Body of pancreas (tissue), 4 donors: ENCODE measurements at places on chromosomes 11 and 22. TPM values are rescaled to one million over a fixed set of nuclear protein-coding genes. Genes with fewer than 3 reads are reported as not detected.

Gene UPK3A
- total RNA-seq, result not detected

Gene POLD3
- total RNA-seq, result 13.8 TPM

- DNase-seq, result no peak
- no peaks in the 10 kb centered on the region for H3K36me3 ChIP-seq
- no peaks in the 10 kb centered on the region for H3K27me3 ChIP-seq
- no peak overlapping the region for H3K4me3 ChIP-seq
Measured at GRCh38 chr11:108167624-108168023, 46.3 kb downstream of the ACAT1 start.

GRCh38 chr11:9753021-9753420 lies 89.1 kb downstream of the SWAP70 start:
- H3K4me3 ChIP-seq, result no peak overlapping the region
- no peaks in the 10 kb centered on the region for H3K36me3 ChIP-seq
- peaks cover 21% of the 10 kb centered on the region for H3K4me1 ChIP-seq
- H3K27me3 ChIP-seq, result no peaks in the 10 kb centered on the region

- H3K27ac ChIP-seq, result no peak overlapping the region
- DNase-seq, result no peak
- no peaks in the 10 kb centered on the region for H3K36me3 ChIP-seq
- H3K4me1 ChIP-seq, result no peaks in the 10 kb centered on the region
- no peak overlapping the region for H3K4me3 ChIP-seq
Measured at GRCh38 chr22:25644122-25644521, 79.6 kb downstream of the GRK3 start.

DNA sequence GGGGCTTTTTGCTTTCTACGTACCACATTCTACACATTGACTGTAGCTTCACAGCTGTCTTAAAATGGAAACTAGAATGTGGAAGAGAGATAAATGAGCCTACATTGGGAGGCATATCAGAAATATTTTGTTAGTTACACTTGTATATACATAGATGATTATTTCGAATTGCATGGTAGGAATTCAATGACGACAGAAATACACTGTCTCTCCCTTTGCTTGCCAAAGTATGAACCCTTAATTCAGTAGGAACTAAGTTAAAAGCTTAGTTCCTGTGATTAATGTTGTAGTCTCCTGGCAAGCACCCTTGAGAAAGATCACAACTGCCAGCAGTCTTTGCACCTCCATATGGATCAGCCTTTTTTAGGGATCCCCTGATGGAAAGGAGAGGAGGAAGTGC lies 10.1 kb downstream of the C11orf87 start:
- H3K4me1 ChIP-seq, result no peaks in the 10 kb centered on the region
- H3K27me3 ChIP-seq, result no peaks in the 10 kb centered on the region
- no peak overlapping the region for H3K27ac ChIP-seq
- no peak for DNase-seq
- H3K36me3 ChIP-seq, result no peaks in the 10 kb centered on the region

DNA sequence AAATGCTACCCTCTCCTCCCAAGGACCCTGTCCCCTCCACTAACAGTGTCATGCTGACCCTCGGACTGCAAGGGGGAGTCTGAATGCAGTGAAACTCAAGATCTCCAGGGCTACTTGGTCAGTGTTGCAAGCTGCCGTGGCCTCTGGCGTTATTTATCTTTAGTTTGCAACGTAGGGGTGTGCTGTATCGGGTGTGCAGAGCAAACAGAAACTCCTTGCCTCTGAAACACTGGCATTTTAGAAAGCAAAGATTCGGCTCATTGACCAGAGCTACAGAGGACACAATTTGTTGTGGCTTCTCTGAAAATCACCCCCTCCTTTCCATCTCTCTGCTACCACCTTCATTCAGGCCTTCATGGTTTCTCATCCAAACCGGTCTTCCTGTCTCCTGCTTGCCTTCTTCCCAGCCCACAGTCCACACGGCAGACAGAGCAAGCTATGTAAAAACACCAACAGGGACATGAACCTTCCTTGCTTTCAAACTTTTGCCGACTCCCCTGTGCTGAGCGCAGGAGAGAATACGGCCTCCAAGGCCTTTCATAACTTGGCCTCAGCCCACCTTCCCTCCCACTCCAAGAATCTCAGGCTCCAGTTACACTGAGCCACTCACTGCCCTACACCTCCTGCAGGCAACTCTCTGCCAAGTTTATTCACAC lies 14.9 kb downstream of the FZD4 start:
- peak overlapping the region; percentile 69 for H3K27ac ChIP-seq
- peak; percentile 73 for DNase-seq
- H3K27me3 ChIP-seq, result no peaks in the 10 kb centered on the region

Gene NRXN2
- 4.9 TPM for total RNA-seq

- H3K36me3 ChIP-seq, result no peaks in the 10 kb centered on the region
- DNase-seq, result no peak
- no peak overlapping the region for H3K4me3 ChIP-seq
- H3K27ac ChIP-seq, result no peak overlapping the region
- peaks cover 19% of the 10 kb centered on the region for H3K4me1 ChIP-seq
Measured at GRCh38 chr11:65357856-65358356, 3.4 kb downstream of the TIGD3 start.

Gene ARVCF
- total RNA-seq, result 36.6 TPM

Gene OR5L2
- not detected for total RNA-seq

Gene ENTHD1
- not detected for total RNA-seq

GRCh38 chr22:40323681-40324171 lies 22.6 kb upstream of the ADSL start:
- no peak overlapping the region for H3K4me3 ChIP-seq
- H3K4me1 ChIP-seq, result peaks cover 5% of the 10 kb centered on the region
- no peak overlapping the region for H3K27ac ChIP-seq

GRCh38 chr22:44496844-44497217 lies 1.2 kb downstream of the RTL6 start:
- no peaks in the 10 kb centered on the region for H3K27me3 ChIP-seq
- H3K27ac ChIP-seq, result no peak overlapping the region
- H3K4me3 ChIP-seq, result no peak overlapping the region
- H3K36me3 ChIP-seq, result no peaks in the 10 kb centered on the region

Gene NECTIN1
- 31.6 TPM for total RNA-seq

Gene OR10G6
- not detected for total RNA-seq

DNA sequence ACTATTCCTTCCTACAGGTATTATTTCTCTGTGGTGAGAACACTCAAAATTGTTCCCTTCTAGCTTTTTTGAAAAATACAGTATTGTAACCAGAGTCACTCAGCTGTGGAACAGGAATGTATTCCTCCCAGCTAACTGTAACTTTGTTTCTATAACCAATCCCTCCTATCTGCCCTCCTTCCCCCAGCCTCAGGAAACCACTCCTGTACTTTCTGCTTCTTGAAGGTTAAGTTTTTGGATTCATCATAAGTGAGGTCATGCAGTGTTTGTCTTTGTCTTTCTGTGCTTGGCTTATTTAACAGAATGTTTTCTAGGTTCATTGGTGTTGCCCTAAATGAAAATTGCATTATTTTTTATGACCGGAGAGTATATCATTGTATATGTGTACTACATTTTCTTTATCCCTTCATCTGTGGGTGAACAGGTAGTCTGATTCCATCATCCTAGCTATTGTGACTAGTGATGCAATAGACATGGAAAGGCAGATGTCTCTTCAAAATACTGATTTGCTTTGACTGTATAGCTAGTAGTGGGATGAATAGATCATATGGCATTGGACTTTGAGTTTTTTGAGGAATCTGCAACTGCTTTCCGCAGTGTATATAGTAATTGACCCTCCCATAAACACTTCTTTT lies 112.9 kb upstream of the GRK3 start:
- no peak for DNase-seq
- H3K27me3 ChIP-seq, result no peaks in the 10 kb centered on the region

Gene COPB1
- 46.1 TPM for total RNA-seq

- H3K27me3 ChIP-seq, result no peaks in the 10 kb centered on the region
- no peak overlapping the region for H3K27ac ChIP-seq
- H3K36me3 ChIP-seq, result no peaks in the 10 kb centered on the region
- no peak overlapping the region for H3K4me3 ChIP-seq
- DNase-seq, result peak; percentile 13
Measured at GRCh38 chr11:119306373-119306890, 10.5 kb downstream of the MCAM start.

GRCh38 chr11:35683728-35684339 lies 21.3 kb downstream of the TRIM44 start:
- H3K4me1 ChIP-seq, result peaks cover 24% of the 10 kb centered on the region
- no peak overlapping the region for H3K27ac ChIP-seq
- H3K36me3 ChIP-seq, result no peaks in the 10 kb centered on the region
- no peaks in the 10 kb centered on the region for H3K27me3 ChIP-seq
- DNase-seq, result no peak

GRCh38 chr11:102110761-102111010 lies 439 bp downstream of the YAP1 start:
- H3K4me3 ChIP-seq, result peak overlapping the region; percentile 93
- peak overlapping the region; percentile 98 for H3K27ac ChIP-seq
- no peak for DNase-seq
- peaks cover 34% of the 10 kb centered on the region for H3K4me1 ChIP-seq
- H3K27me3 ChIP-seq, result no peaks in the 10 kb centered on the region

- no peaks in the 10 kb centered on the region for H3K4me1 ChIP-seq
- H3K27me3 ChIP-seq, result no peaks in the 10 kb centered on the region
- H3K36me3 ChIP-seq, result peaks cover 23% of the 10 kb centered on the region
- no peak overlapping the region for H3K4me3 ChIP-seq
Measured at GRCh38 chr11:46745328-46745727, 26.3 kb downstream of the F2 start.

Gene GAS2
- total RNA-seq, result 24.6 TPM

DNA sequence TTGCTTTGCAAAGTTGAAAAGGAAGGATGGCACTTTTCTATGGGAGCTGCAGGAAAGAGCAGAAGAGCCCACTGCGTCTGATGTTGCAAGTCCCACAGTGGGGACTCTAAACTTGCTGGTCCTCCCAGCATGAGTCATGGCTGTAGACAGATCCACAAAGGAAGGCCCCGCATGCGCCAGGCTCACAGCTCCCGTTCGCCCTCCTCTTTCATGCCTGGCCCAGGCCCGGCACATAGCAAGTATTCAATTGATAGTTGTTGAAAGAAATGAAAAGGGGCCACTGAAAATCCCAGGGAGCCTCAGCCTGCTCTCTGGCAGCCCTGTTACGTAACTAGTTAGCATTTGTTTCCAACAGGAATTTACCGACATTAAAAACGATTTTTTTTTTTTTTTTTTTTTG lies 18.9 kb downstream of the AP1B1 start:
- DNase-seq, result peak; percentile 69
- H3K4me3 ChIP-seq, result no peak overlapping the region
- peak overlapping the region; percentile 59 for H3K27ac ChIP-seq

- H3K27ac ChIP-seq, result no peak overlapping the region
- no peaks in the 10 kb centered on the region for H3K4me1 ChIP-seq
- DNase-seq, result peak; percentile 39
- no peak overlapping the region for H3K4me3 ChIP-seq
- no peaks in the 10 kb centered on the region for H3K27me3 ChIP-seq
Measured at GRCh38 chr22:37462983-37463382, 23.2 kb downstream of the MFNG start.

- H3K4me1 ChIP-seq, result no peaks in the 10 kb centered on the region
- no peaks in the 10 kb centered on the region for H3K36me3 ChIP-seq
- DNase-seq, result no peak
- H3K27ac ChIP-seq, result no peak overlapping the region
- H3K4me3 ChIP-seq, result no peak overlapping the region
Measured at GRCh38 chr11:15232496-15232895, 117.8 kb downstream of the INSC start.

GRCh38 chr11:46352063-46352841 lies 5.0 kb downstream of the DGKZ start:
- peak; percentile 81 for DNase-seq
- no peak overlapping the region for H3K4me3 ChIP-seq
- H3K36me3 ChIP-seq, result no peaks in the 10 kb centered on the region
- H3K27ac ChIP-seq, result peak overlapping the region; percentile 74
- H3K4me1 ChIP-seq, result peaks cover 70% of the 10 kb centered on the region

- H3K36me3 ChIP-seq, result no peaks in the 10 kb centered on the region
- H3K4me1 ChIP-seq, result no peaks in the 10 kb centered on the region
- no peak for DNase-seq
- no peaks in the 10 kb centered on the region for H3K27me3 ChIP-seq
- no peak overlapping the region for H3K4me3 ChIP-seq
Measured at GRCh38 chr22:37062702-37063381, 11.3 kb downstream of the KCTD17 start.

- H3K4me3 ChIP-seq, result no peak overlapping the region
- H3K27me3 ChIP-seq, result no peaks in the 10 kb centered on the region
- H3K27ac ChIP-seq, result no peak overlapping the region
- no peak for DNase-seq
- peaks cover 6% of the 10 kb centered on the region for H3K4me1 ChIP-seq
Measured at GRCh38 chr11:78069465-78069864, 5.8 kb downstream of the THRSP start.

Gene TRIM51
- not detected for total RNA-seq

GRCh38 chr11:72030472-72031045 lies 31.9 kb downstream of the IL18BP start:
- no peaks in the 10 kb centered on the region for H3K27me3 ChIP-seq
- H3K4me3 ChIP-seq, result no peak overlapping the region
- no peaks in the 10 kb centered on the region for H3K36me3 ChIP-seq
- DNase-seq, result no peak

- no peaks in the 10 kb centered on the region for H3K4me1 ChIP-seq
- H3K36me3 ChIP-seq, result no peaks in the 10 kb centered on the region
- H3K27ac ChIP-seq, result no peak overlapping the region
- H3K4me3 ChIP-seq, result no peak overlapping the region
- H3K27me3 ChIP-seq, result no peaks in the 10 kb centered on the region
Measured at GRCh38 chr11:58227956-58228615, 632 bp downstream of the OR10Q1 start.

Gene BSCL2
- 248 TPM for total RNA-seq

Gene LRRC75B
- total RNA-seq, result 20.8 TPM

- no peaks in the 10 kb centered on the region for H3K4me1 ChIP-seq
- H3K4me3 ChIP-seq, result no peak overlapping the region
- H3K27ac ChIP-seq, result no peak overlapping the region
- H3K27me3 ChIP-seq, result peaks cover 10% of the 10 kb centered on the region
- DNase-seq, result no peak
- no peaks in the 10 kb centered on the region for H3K36me3 ChIP-seq
Measured at GRCh38 chr11:113531083-113531482, 55.9 kb upstream of the DRD2 start.

Gene ASPHD2
- 0.33 TPM for total RNA-seq

DNA sequence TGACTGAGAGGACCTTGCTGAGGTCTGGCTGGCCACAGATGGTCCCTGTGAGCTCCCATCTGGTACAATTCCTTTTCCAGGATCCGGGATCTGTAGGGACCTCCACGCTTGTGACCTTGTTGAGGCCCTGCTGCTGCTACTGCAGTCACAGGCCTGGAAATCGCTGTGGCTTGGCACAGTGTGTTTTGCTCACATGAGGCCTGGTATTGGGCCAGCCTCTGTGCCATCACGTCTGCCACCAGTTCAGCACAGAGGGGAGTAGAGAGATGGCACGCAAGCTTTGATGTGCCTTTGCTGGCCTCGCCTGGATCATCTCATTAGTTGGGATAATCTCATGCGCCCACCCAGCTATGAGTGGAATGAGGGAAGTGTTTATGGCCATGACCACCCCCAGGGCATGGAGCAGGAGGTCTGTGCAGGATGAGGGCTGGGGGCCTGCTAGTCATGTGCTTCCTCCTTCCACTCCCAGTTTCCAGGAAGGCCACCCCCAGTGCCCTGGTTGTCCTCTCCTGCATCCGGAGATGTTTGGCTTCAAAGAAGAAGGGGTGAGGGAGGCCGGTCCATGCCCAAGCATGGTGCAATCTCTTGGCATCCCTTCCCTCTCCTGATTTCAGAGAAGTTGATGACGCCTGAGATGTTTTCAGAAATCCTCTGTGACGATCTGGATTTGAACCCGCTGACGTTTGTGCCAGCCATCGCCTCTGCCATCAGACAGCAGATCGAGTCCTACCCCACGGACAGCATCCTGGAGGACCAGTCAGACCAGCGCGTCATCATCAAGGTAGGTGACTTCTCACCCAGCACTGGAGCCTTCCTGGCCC lies 22.4 kb downstream of the DERL3 start:
- no peaks in the 10 kb centered on the region for H3K27me3 ChIP-seq
- H3K4me3 ChIP-seq, result no peak overlapping the region
- no peaks in the 10 kb centered on the region for H3K36me3 ChIP-seq
- no peak overlapping the region for H3K27ac ChIP-seq
- DNase-seq, result no peak

Gene OR8H2
- total RNA-seq, result not detected
